ENCODE measurements at places on chromosomes 7 and 10. TPM values are rescaled to one million over a fixed set of nuclear protein-coding genes. Genes with fewer than 3 reads are reported as not detected.

Gene ENO4
- total RNA-seq, result 0.39 TPM

Gene AGR2
- total RNA-seq, result 21.7 TPM

GRCh38 chr10:24408365-24408764 is 199.4 kb downstream of the KIAA1217 start:
- DNase-seq, result no peak

- no peak for DNase-seq
Observed at GRCh38 chr7:47195641-47196040, 386.3 kb downstream of the TNS3 start.

Gene TEX47
- total RNA-seq, result not detected

GRCh38 chr10:48929413-48929990 is 10.1 kb downstream of the LRRC18 start:
- no peak for DNase-seq

GRCh38 chr10:89377705-89378637 is at the start of gene IFIT1B:
TSS of gene IFIT1B (plus strand) at chr10:89378056. CDS start at chr10:89378136, 80 bp downstream.
- no peak for DNase-seq

- DNase-seq, result no peak
Observed at GRCh38 chr10:110358278-110358677, 53.6 kb upstream of the SMNDC1 start.

Gene SHTN1
- total RNA-seq, result 13.1 TPM

Gene GRM3
- 0.20 TPM for total RNA-seq

DNA sequence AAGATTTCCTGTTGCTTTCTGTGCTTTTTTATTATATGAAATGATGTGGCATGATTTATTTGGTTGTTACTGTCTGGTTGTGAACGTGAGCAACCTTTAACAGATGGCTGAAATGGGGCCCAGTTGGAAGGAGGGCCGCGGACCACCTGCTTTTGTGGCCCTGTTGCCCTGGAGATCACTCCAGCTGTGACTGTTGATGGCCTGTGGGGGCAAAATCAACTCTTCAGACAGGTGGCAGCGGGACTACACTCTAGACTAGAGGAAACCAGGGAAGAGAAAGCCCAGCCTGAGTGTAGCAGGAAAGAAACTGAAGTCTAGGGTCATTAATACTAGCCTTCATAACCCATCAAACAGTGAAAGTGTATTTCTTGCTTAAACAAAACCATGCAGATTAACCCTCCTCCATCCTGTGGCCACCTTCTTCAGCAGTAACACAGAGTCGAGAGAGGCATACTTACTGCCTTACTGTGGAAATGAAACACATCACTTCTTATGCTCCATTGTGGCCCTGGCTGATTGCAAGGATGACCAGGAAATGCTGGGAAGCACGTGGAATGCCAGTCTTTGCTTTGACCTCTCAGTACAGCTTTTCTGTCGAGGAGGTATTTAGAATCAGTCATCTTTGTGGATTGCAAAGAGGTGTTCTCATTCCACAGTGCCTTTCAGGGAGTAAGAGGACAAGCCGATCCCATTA is 80.5 kb downstream of the CCNY start:
- no peak for DNase-seq

Gene TDRD1
- 0.20 TPM for total RNA-seq

Gene PPP1R9A
- 15.0 TPM for total RNA-seq

Gene KNDC1
- total RNA-seq, result 1.1 TPM

- DNase-seq, result no peak
Observed at GRCh38 chr10:71138166-71138830, 74.1 kb upstream of the UNC5B start.

DNA sequence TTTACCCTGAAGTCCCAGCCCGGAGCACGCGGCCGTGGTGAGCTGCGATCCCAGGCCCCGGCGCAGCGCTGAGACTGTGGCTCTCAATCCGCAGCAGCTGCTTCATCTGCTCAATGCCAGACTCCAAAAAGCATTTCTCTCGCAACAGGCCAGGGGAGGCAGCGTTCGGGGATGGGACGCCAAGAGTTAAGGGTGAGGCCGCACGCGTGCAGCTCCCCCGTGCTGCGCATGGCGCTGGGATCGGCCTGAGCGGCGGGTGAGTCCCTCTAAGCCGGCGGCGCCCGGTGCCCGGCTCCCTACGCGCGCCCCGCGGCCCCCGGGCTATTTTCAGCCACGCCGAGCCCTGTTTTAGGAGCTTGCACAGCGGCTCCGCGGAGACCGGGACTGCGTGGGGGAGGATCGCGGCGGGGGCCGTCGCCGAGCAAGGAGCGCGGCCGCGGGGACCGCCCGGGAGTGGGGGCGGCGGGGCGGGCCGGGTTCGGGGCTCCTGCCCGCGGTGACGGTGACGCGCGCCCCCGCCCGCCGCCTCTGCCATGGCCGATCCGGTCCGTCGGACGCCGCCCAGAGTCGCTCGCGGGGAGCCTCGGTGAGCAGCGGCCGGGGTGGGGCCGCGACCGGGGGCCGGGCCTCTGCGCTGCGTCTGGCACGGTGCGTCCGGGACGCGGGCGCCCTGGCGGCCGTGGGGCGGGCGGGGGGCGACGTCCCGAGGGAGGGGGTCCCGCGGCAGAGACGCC is 29.4 kb upstream of the JAKMIP3 start:
- peak; percentile 17 for DNase-seq

DNA sequence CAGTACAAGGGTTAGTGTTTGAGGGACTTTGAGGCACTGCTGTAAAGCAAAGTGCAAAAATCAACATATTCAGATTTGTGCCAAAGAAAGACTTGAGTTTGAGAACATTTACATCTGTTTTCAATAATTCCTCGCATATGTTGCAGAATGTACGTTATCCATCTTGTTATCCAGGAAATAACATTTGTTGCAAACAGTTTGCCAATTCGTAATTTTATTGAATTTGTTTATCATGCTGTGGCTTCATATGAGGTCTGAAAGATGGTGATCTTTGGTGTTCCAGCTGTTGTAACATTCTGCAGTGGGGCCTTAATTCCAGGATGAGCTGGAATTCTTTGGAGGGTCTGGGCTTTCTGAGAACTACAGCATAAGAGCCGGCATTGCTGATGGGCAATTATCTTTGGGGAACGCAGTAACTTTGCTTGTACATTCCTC is 396.2 kb downstream of the LRMDA start:
- peak; percentile 98 for DNase-seq

- DNase-seq, result peak; percentile 75
Observed at GRCh38 chr10:32379318-32379949, 32.5 kb upstream of the EPC1 start.

DNA sequence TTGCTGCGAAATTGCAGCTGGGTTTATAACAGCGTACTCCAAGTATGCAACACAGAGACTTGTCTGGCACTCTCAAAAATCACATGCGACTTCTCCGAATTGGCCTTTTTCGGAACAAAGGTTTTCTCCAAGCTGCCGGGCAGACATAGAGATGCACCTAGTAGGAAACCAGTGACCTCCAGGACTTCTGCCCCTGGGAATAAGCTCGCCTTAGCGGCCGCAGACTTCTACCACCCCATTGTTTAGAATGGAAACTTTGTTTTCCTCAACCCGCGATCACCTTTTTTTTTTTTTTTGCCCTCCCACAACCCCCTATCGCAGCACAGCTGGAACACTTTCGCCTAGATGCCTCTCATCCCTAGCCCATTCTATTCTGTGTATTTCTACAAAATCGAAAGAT is 4.9 kb upstream of the HOXA10 start:
- DNase-seq, result peak; percentile 59

DNA sequence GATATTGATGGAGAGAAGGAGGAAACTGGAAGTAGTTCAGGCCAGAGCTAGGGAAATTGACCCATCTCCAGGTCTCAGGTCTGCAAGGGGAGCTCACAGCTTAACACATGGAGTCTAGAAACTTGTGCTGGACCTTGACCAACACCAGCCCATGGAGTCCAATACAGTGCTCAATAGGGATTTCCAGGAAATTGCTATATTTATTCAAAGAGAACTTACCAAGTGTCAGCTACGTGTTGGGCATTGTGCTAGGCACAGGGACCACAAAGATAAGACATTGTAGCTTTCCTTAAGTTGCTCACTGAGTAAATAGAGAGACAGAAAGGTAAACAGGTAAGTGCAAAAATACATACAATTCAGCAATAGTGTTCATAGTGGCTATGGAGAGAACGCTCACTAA is 72.7 kb upstream of the ATRNL1 start:
- no peak for DNase-seq
